ENCODE measurements at places on chromosomes 6 and 20.
A peak's percentile ranks its signal among the peaks of the same experiment; 100 is the strongest.

DNA sequence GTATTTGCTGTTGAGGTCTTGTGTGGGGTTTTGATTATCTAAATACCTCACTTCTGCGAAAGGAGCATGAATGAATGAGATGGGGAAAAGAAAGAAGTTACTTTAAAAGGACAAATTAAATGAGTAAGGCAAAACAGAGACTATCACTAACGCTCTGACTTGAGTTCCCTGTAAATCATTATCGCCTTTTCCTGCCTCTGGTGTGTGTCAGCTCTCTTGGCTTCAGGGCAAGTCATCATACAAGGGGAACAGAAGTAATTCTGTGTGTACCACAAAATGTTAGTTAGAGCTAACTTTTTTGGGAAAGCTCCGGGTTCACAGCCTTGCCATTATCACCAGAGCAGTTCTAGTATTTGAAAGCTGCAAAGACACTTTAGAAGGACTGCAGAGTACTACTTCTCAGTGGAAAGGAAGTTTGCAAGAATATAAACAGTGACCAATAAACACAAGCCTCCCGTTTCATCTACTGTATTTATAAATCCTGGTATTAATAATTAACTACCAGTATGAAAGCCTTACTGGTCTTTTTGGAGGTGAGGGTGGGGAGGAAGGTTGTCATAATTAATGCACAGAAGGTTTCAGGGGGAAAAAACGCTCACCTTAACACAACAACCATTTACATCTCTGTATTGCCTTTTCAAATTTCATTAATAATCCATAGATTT is 1.2 kb downstream of the DZANK1 start:
- no peak for DNase-seq

GRCh38 chr20:3551681-3552434 is 81.0 kb downstream of the ATRN start:
- no peak for DNase-seq

DNA sequence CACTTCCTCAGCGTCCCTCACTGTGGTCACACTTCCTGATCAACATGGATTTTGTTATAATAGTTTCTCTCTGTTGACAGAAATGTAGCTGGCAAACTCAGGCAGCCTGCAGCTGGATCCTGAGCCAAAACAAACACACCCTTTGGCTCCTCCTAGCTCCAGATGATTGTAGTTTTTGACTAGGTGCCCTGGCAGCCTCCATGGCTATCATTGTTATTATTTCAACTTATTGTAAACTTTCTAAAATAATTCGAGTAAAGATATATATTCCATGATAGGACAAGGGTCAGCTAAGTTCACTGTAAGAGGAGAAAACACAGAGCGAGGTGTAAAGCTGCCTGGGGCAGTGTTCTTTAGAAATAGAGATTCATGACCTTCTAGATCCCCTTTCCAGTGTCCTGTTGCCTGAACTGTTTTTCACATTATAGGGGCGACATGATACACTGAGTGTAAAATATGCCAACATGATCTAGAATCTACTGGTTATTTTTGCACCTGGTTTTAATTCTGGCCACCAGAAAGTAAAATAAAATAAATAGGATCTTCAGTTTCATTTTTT is 98.2 kb upstream of the HDGFL1 start:
- DNase-seq: peak; percentile 12

- DNase-seq: no peak
Measured at GRCh38 chr20:408843-409696, 971 bp downstream of the RBCK1 start.

DNA sequence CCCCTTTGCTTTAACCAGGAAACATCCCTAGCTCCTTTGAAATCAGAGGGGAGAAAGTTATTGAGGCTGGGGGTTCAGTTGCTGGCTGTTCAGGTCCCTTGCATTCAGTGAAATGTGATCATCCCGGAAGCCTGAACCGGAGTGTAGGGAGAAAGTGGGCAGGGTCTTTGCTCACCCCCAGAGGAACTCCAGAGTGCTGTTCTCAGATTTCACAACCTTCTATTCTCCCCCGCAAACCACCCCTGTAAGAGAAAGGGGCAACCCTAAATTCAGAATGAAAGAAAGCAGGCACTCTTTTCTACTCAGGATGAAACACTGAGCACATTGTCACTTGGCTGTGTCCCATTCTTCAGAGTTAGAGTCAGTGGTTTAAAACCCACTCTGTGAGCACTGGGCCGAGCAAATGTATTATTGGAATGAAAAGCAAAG is 139.8 kb downstream of the KHDC1L start:
- peak; percentile 28 for DNase-seq

DNA sequence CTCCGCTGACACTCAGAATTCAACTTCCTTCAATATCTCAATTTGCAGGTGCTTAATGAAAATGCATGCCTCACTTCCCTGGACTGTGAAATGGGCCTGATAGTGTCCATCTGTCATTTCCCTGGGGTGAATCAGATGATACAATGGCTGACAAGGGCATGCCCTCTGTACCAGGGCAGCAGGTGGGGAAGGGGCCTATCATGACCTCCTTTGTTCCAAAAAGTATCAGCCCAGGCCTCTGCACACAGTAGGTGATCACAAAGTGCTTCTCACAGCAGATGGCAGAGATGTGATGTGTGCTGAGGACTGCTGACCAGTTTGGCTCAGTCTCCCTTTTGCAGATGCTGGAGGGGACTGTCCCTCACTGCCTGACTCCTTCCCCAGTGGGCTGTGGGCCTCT is 44.3 kb downstream of the DLGAP4 start:
- no peak for DNase-seq

GRCh38 chr6:121161886-121162285 is 172.4 kb downstream of the TBC1D32 start:
- no peak for DNase-seq

GRCh38 chr6:2222275-2222842 is 23.0 kb downstream of the GMDS start:
- no peak for DNase-seq

GRCh38 chr6:125020385-125020784 is 58.1 kb downstream of the RNF217 start:
- DNase-seq: peak; percentile 59

- no peak for DNase-seq
Measured at GRCh38 chr6:28693751-28694443, 168.2 kb downstream of the GPX5 start.

- DNase-seq: no peak
Measured at GRCh38 chr6:38016824-38017223, 197.3 kb downstream of the ZFAND3 start.

GRCh38 chr20:46191611-46192010 is 73.5 kb downstream of the CD40 start:
- no peak for DNase-seq

GRCh38 chr6:168939796-168940195 is 313.9 kb downstream of the THBS2 start:
- DNase-seq: no peak

DNA sequence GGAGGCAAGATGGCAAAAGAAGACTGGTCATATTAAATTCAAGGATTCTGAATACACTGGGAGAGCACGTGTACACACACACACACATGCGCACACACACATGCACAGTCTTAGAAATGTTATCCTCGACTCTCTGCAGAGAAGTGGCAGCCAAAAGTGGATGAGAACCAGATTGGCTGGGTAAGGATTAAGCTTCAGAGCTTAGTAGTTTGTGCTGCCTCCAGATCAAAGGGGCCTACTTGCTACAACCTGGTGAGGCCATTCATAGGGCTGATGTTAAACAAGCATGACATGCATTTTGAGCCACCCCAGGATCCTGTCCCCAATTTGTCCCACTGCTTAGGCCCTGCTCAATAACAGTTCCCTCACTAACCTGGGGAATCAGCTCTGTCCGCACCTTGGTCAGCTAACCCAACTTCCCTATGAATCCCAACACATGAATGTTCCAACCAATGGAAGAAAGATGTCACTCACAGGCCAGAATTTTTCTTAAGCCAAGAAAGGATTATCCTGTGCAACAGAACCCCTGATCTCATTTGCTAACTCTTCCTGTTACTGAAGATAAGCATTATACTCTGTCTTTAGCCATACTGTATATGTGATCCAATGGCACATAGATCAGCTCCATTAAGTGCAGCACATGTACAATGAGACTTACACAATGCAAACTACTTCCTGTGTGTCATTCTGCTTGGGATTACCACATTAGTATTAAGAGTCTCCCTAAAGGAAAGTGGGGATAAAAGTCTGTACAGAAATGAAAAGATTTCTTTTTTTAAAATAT is 31.0 kb downstream of the TOMM6 start:
- no peak for DNase-seq

GRCh38 chr6:44028789-44029310 is 98.4 kb downstream of the MRPL14 start:
- DNase-seq: peak; percentile 46

DNA sequence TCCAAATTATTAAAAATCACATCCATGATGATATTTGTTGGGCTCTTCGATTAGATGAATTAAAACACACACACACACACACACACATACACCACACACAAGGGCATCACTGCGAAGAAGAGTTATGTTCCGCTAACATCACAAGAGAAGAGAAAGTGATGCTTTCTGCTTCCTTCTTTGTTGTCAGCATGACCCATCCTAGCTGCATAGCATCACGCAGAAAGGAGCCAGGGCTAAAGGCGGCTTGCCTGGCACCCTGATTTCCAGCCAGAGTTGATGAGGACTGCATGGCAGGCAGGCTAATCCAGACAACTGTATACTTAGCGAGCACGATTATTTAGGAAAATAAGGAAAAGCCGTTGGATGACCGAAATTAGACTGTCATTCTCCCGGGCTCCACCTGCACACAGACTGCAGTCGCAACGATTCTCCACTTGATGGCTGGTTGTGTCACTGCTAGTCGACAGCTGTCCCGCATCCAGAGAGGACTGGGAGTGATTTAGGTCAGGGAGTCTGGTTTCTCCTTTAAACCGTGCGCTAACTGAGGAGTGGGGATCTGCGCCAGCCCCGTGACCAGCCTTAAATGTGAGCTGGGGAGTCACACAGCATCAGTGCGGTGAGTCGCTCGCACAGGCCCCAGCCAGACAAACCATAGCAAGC is 70.6 kb upstream of the SOX4 start:
- DNase-seq: no peak

- no peak for DNase-seq
Measured at GRCh38 chr6:157758516-157759023, 64.5 kb upstream of the SNX9 start.

- peak; percentile 73 for DNase-seq
Measured at GRCh38 chr6:43923376-43924221, 153.6 kb downstream of the VEGFA start.

All from GM03348 (cell line).